ENCODE measurements at places on chromosomes 1 and 21.

GRCh38 chr1:95506736-95507414 is 272.9 kb downstream of the RWDD3 start:
- DNase-seq: no peak

GRCh38 chr1:204453141-204453772 is 41.3 kb downstream of the PIK3C2B start:
- peak; percentile 79 for DNase-seq

- no peak for DNase-seq
Measured at GRCh38 chr1:179095377-179095776, 13.5 kb downstream of the TOR3A start.

- no peak for DNase-seq
Measured at GRCh38 chr1:162385702-162386101, 4.2 kb downstream of the C1orf226 start.

DNA sequence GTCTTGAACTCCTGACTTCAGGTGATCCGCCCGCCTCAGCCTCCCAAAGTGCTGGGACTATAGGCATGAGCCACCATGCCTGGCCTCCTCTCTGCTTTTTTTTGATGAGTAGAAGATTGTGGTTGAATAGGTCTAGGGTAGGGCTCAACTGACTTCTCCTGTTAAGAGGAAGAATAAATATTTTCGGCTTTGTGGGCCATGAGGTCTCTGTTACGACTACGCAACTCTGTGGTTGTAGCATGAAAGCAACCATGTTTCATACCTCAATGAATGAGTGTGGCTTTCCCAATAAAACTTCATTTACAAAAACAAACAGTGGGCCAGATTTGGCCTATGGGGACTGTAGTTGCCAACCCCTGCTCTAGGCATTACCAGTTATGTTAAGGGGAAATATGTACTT is 67.8 kb downstream of the NID1 start:
- no peak for DNase-seq

GRCh38 chr1:179043266-179043665 is 17.6 kb downstream of the FAM20B start:
- DNase-seq: no peak

DNA sequence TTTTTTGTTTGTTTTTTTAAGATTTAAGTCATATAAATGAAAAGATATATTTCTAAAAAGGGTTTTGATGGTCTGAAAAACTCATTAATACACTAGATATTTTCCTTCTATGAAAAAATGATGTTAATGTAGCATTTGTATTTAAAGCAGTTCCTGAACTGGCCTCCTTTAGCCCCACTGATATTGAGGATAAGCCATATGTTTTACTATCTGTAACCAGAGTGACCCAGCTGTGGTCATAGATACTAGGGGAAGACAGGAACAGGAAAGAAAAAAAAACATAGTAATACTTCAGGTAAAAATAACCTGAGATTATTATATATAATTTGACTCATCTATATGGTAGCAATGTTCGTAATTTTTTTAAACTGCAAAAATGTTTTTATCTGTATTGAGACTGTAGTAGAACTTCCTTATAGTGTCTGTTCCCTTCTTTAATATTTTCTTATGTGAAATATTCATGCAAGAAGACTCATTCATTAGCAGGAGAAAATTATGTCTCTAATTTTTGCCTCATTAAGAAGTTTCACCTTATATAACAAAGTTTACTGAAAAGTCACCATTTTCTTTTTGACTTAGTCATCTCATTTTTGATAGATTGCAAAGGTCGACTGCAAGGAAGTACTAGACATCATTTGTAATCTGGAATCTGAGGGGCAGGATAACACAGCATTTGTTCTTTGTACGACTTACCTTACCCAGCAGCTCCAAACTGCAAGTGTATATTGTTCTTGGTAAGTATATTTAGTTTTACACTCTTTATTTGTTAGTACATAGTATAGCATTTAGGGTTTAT is 25.6 kb upstream of the TMCO2 start:
- DNase-seq: no peak

DNA sequence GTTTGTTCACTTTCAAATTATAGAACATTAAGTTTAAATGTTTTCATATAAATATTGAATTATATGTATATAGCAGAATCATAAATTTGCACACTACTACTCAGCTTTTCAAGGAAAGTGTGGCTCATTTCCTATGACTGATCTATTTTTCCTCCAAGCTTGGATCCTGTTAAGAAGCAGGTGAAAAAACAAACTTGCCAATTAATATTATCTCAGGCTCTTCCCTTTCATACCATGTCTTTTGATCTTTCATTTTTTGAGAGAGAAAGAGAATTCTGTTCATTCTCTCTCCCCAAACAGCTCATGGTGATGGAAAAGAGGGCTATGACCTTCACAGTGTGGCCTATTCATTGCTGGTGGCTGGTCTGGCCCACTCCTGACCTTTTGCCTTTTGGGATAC is 43.7 kb downstream of the SEC16B start:
- no peak for DNase-seq

DNA sequence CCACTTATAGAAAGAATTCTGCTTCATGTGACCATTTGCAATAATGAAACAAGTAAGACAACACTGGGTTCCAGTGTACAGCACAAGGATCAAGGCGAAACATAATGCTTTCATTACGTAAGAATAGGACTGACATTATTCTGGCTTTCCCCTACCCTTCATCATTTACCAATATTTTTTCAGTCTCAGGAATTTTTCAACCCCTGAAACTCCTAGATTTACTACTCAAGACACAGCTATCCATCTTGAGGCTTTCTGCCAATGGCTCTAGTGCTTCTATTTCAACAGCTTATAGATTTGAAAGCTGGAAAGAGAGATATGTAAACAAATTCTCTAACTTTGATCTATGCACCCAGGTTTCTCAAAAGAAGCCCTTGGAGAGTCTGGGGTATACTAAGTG is 48.4 kb downstream of the WLS start:
- no peak for DNase-seq

GRCh38 chr1:24864370-24864777 is 65.7 kb downstream of the RUNX3 start:
- DNase-seq: no peak

DNA sequence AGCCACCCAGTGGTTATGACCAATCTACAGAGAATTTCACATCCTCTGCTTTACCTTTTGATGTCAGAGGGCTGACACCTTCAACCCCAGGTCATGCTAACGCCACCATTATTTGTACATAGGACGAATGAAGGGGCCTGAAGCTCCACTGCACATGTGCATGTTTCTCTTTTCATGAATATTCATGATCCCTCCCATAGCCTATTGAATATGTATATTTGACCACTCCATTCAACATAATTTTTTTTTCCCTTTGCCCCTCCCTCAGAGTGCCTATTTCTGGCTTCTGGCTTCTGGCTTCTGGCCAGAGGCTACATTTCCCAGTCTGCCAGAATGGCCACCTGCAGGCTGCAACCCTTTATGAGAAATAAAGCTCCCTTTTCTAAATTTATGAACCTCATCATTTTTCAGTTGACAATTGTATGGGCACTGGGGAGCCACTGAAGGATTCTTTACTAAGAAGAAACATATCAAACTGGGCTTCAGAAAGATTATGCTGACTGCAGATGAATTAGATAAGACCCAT is 406.7 kb downstream of the SIPA1L2 start:
- no peak for DNase-seq
